Activated naive CD8-positive, alpha-beta T cell treated with anti-CD3 and anti-CD28 coated beads for 36 hours (primary cell): ENCODE measurements at places on chromosomes 1 and 21. TPM values are rescaled to one million over a fixed set of nuclear protein-coding genes. Genes with fewer than 3 reads are reported as not detected.
A peak's percentile ranks its signal among the peaks of the same experiment; 100 is the strongest.

Gene CD2
- 291 TPM for total RNA-seq

Gene ARHGEF16
- 0.12 TPM for total RNA-seq

Gene PPIE
- 68.0 TPM for total RNA-seq

Gene TDRD10
- total RNA-seq, result not detected

Gene GBP1
- total RNA-seq, result 146 TPM

Gene TNFRSF18
- total RNA-seq, result 52.5 TPM

- no peak for DNase-seq
- no peaks in the 10 kb centered on the region for H3K27me3 ChIP-seq
- H3K36me3 ChIP-seq, result no peaks in the 10 kb centered on the region
- no peak overlapping the region for H3K27ac ChIP-seq
Measured at GRCh38 chr1:64433747-64434146, 36.2 kb upstream of the CACHD1 start.

DNA sequence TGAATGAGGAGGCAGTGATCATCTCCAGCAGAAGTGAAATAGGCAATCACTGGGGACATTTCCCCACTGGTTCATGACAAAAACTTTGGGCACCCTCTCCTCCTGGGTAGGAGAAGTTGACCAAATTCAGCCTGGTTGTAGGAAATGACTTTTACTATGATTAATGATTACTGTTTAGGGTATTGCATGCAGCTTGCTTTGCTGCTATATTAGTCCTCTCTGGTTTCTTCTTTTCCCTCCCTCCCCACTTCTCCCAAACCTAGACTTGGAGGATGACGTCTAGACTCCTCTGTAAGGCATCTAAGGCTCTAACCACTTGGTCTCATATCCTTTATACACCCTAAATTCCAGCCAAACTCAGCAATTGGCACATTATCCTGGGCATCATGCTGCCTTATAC, 3.4 kb upstream of the RGS16 start:
- peaks cover 42% of the 10 kb centered on the region for H3K27me3 ChIP-seq
- peaks cover 44% of the 10 kb centered on the region for H3K4me1 ChIP-seq
- no peak for DNase-seq

GRCh38 chr1:183834568-183834967, 29.6 kb downstream of the RGL1 start:
- no peaks in the 10 kb centered on the region for H3K27me3 ChIP-seq
- no peak overlapping the region for H3K27ac ChIP-seq
- no peaks in the 10 kb centered on the region for H3K4me1 ChIP-seq
- DNase-seq, result no peak
- no peaks in the 10 kb centered on the region for H3K36me3 ChIP-seq

DNA sequence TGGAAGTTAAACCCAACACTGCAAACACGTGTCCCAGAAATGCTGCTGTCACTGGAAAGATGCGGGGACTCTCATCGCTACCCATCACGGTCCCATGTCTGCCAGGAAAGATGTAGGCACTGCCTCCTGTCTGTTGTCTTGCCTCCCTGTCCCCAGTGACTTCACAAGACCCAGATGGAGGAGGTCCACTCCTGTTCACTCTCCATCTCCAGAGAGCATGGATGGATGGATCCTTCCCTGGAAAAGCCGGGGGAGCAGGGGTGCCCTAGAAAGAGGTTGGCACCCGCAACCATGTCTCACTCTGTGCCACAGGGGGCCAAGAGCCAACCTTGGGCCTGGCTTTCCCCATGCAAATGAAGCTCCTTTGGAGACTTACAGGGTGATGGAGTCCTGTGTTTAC, 135.5 kb downstream of the GLIS1 start:
- H3K36me3 ChIP-seq, result no peaks in the 10 kb centered on the region
- peaks cover 3% of the 10 kb centered on the region for H3K4me1 ChIP-seq
- no peak for DNase-seq
- H3K27me3 ChIP-seq, result no peaks in the 10 kb centered on the region
- no peak overlapping the region for H3K27ac ChIP-seq
- no peak overlapping the region for H3K4me3 ChIP-seq

- no peaks in the 10 kb centered on the region for H3K36me3 ChIP-seq
- H3K4me1 ChIP-seq, result no peaks in the 10 kb centered on the region
- H3K27me3 ChIP-seq, result peaks cover 2% of the 10 kb centered on the region
- no peak overlapping the region for H3K4me3 ChIP-seq
- DNase-seq, result no peak
Measured at GRCh38 chr21:27154451-27155129, 187.7 kb upstream of the ADAMTS5 start.

GRCh38 chr1:195251900-195252299, 1356.3 kb downstream of the KCNT2 start:
- H3K27me3 ChIP-seq, result no peaks in the 10 kb centered on the region
- H3K36me3 ChIP-seq, result no peaks in the 10 kb centered on the region
- no peak overlapping the region for H3K27ac ChIP-seq
- H3K4me1 ChIP-seq, result no peaks in the 10 kb centered on the region

- DNase-seq, result no peak
- no peak overlapping the region for H3K27ac ChIP-seq
- H3K4me1 ChIP-seq, result peaks cover 8% of the 10 kb centered on the region
- no peak overlapping the region for H3K4me3 ChIP-seq
- H3K36me3 ChIP-seq, result no peaks in the 10 kb centered on the region
Measured at GRCh38 chr21:43603233-43603626, 56.1 kb downstream of the HSF2BP start.

- no peaks in the 10 kb centered on the region for H3K36me3 ChIP-seq
- no peaks in the 10 kb centered on the region for H3K27me3 ChIP-seq
- DNase-seq, result no peak
- peaks cover 6% of the 10 kb centered on the region for H3K4me1 ChIP-seq
- H3K27ac ChIP-seq, result no peak overlapping the region
Measured at GRCh38 chr21:36917471-36918158, 48.9 kb downstream of the HLCS start.

GRCh38 chr1:230260831-230261230, 165.3 kb downstream of the PGBD5 start:
- no peak for DNase-seq
- no peak overlapping the region for H3K4me3 ChIP-seq
- peaks cover 30% of the 10 kb centered on the region for H3K36me3 ChIP-seq
- no peaks in the 10 kb centered on the region for H3K4me1 ChIP-seq
- H3K27me3 ChIP-seq, result no peaks in the 10 kb centered on the region

GRCh38 chr1:40047276-40047675, 6.7 kb downstream of the CAP1 start:
- peaks cover 80% of the 10 kb centered on the region for H3K36me3 ChIP-seq
- no peak for DNase-seq
- H3K4me3 ChIP-seq, result peak overlapping the region; percentile 60
- peak overlapping the region; percentile 90 for H3K27ac ChIP-seq
- H3K4me1 ChIP-seq, result peaks cover 87% of the 10 kb centered on the region

GRCh38 chr1:115275216-115275615, 62.8 kb downstream of the NGF start:
- H3K36me3 ChIP-seq, result no peaks in the 10 kb centered on the region
- H3K4me3 ChIP-seq, result no peak overlapping the region
- peaks cover 4% of the 10 kb centered on the region for H3K27me3 ChIP-seq
- H3K27ac ChIP-seq, result no peak overlapping the region
- H3K4me1 ChIP-seq, result no peaks in the 10 kb centered on the region

DNA sequence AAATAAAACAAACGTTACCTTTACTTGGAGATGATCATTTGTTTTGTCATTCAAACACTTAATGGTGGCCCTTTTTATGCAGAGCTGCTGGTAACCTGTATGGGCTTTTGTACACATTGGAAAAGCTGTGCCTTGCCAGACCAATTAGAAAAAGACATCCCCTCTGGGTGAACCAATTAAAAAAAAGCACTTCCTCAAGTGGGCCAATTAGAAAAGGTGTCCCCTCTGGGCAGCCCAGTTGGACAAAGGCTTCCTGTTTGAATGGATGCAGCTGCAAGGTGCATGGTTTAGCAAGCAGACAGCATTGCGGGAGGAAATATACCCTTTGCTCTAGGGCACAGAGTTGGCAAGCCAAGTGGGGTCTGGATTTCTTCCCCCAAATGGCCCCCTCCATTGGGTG, 21.6 kb downstream of the HUNK start:
- H3K4me1 ChIP-seq, result peaks cover 8% of the 10 kb centered on the region
- H3K4me3 ChIP-seq, result no peak overlapping the region
- H3K36me3 ChIP-seq, result no peaks in the 10 kb centered on the region
- H3K27ac ChIP-seq, result no peak overlapping the region

DNA sequence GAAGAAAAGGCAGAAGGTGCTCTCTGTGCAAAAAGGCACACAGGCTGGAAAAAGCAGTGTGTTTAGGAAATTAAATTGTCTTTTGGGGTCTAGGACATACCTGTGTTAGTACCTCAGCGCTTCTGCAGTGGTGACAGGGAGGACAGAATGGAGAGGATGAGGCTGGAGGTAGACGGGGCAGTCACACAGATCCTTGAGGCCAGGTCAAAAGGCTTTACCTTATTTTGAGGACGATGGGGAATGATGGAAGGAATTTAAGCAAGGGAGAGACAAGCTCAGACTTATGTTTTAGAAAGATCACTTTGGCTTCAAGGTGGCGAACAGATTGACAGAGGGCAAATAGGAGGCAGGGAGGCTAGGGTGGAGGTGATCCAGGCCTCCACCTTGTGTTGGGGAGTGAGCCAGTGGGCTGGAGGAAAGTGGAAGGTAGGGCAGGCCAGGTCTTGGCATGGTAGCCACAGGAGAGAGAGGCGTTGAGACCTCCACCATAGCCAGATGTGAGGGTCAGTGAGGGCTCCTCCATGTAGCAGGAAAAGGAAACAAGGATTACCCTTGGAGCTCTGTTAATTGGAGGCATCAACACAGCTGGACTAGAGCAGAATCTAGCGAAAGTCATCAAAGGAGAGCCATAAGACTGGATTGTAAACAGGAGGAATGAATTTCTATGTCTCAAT, 4.2 kb downstream of the CYP4B1 start:
- H3K36me3 ChIP-seq, result no peaks in the 10 kb centered on the region
- H3K27ac ChIP-seq, result no peak overlapping the region
- no peaks in the 10 kb centered on the region for H3K4me1 ChIP-seq
- DNase-seq, result no peak

DNA sequence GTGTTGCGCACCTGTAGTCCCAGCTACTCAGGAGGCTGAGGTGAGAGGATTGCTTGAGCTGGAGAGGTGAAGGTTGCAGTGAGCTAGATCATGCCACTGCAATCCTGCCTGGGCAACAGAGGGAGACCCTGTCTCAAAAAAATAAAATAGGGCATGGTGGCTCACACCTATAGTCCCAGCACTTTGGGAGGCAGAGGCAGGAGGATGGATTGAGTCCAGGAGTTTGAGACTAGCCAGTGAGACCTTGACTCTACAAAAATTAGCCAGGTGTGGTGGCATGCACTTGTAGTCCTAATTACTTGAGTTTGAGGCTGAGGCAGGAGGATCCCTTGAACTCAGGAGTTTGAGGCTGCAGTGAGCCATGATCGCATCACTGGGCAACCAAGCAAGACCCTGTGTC, 9.7 kb downstream of the RPL11 start:
- peaks cover 58% of the 10 kb centered on the region for H3K36me3 ChIP-seq
- H3K27ac ChIP-seq, result no peak overlapping the region
- peaks cover 34% of the 10 kb centered on the region for H3K4me1 ChIP-seq
- no peak for DNase-seq

GRCh38 chr21:31555741-31556191, 103.7 kb upstream of the SOD1 start:
- DNase-seq, result no peak
- H3K27me3 ChIP-seq, result peaks cover 42% of the 10 kb centered on the region
- no peak overlapping the region for H3K4me3 ChIP-seq
- no peak overlapping the region for H3K27ac ChIP-seq
- H3K36me3 ChIP-seq, result peaks cover 9% of the 10 kb centered on the region

GRCh38 chr1:32765570-32766327, 51.4 kb downstream of the YARS1 start:
- H3K4me1 ChIP-seq, result peaks cover 10% of the 10 kb centered on the region
- no peak overlapping the region for H3K4me3 ChIP-seq
- H3K27me3 ChIP-seq, result no peaks in the 10 kb centered on the region
- no peak for DNase-seq
- H3K36me3 ChIP-seq, result no peaks in the 10 kb centered on the region

DNA sequence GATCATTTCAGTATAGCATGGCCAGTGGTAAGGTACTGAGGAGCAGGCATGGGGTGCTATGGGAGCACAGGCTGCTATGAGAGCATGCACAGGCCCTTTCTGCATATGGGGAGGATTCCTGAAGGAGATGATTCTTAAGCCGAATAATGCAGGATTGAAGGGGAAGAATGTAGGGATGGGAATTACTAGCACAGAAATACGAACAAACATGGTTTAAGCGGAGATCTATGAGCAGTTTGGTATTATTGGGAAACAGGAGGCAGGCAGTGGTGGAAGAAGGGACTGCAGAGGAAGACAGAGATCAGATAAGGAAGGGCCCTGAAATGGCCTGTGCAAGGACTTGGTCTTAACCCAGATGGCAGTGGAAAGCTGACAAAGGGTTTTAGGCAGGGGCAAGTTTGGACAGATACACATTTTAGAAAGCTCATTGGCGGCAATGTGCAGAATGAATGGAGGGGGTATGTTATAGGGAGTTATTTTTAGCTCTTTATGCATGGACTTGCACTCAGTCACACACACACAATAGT, 1.7 kb downstream of the OSCP1 start:
- H3K4me3 ChIP-seq, result no peak overlapping the region
- H3K4me1 ChIP-seq, result peaks cover 4% of the 10 kb centered on the region
- no peaks in the 10 kb centered on the region for H3K27me3 ChIP-seq
- DNase-seq, result no peak
- H3K27ac ChIP-seq, result no peak overlapping the region
- peaks cover 3% of the 10 kb centered on the region for H3K36me3 ChIP-seq

- no peak overlapping the region for H3K27ac ChIP-seq
- H3K27me3 ChIP-seq, result peaks cover 45% of the 10 kb centered on the region
- H3K4me1 ChIP-seq, result peaks cover 3% of the 10 kb centered on the region
- H3K4me3 ChIP-seq, result no peak overlapping the region
- no peak for DNase-seq
Measured at GRCh38 chr1:34884536-34884935, 25.0 kb upstream of the SMIM12 start.

- H3K36me3 ChIP-seq, result peaks cover 1% of the 10 kb centered on the region
- H3K4me3 ChIP-seq, result no peak overlapping the region
- peaks cover 12% of the 10 kb centered on the region for H3K27me3 ChIP-seq
- no peak overlapping the region for H3K27ac ChIP-seq
Measured at GRCh38 chr1:14845851-14846250, 247.4 kb downstream of the KAZN start.

DNA sequence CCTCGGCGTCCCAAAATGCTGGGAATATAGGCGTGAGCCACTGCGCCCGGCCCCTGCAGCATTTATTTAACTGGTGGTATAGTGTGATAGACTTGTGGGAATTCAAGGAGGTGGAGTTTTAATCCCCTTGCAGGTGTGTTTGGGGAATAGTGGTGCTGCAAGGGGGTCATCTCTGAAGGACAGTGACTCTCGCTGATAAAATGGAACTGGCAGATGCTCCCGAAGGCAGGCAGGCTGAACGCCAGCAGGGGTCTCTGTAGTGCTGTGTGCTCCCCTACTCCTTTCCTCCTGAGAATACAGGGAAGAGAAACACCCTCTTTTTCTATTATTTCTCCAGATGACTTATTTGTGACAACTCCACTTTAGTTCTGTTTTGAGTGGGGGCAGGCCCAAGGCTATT, 4.0 kb downstream of the OSCP1 start:
- no peak overlapping the region for H3K4me3 ChIP-seq
- DNase-seq, result no peak
- H3K27me3 ChIP-seq, result no peaks in the 10 kb centered on the region

- H3K36me3 ChIP-seq, result peaks cover 2% of the 10 kb centered on the region
- no peaks in the 10 kb centered on the region for H3K27me3 ChIP-seq
- H3K4me1 ChIP-seq, result peaks cover 6% of the 10 kb centered on the region
- DNase-seq, result no peak
- H3K27ac ChIP-seq, result no peak overlapping the region
Measured at GRCh38 chr1:193335806-193336428, 149.5 kb upstream of the B3GALT2 start.
